ENCODE measurements at places on chromosomes 12 and 14.
A peak's percentile ranks its signal among the peaks of the same experiment; 100 is the strongest.

DNA sequence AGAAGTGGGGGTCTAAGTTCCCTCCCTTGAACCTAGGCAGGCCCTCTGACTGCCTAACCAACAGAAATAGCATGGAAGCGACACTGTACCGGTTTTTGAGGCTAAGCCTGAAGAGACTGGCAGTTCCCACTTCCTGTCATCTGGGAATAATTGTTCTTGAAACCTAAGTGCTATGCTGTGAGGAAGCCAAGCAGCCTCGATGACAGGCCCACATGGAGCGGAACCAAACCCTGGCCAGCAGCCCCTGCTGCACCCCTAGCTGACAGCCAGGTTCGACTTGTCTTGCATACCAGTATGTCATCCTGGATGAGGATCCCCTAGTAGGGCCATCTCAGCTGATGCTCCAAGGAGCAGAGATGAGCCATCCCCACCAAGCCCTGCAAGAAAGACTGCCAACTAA is 6.4 kb upstream of the GPR68 start:
- DNase-seq, result peak; percentile 17

GRCh38 chr12:89369166-89369565 is 16.9 kb upstream of the DUSP6 start:
- no peak for DNase-seq

GRCh38 chr14:92986254-92987147 is 63.6 kb downstream of the CHGA start:
- DNase-seq, result no peak

- DNase-seq, result peak; percentile 18
Observed at GRCh38 chr12:56299308-56299852, 750 bp downstream of the CS start.

DNA sequence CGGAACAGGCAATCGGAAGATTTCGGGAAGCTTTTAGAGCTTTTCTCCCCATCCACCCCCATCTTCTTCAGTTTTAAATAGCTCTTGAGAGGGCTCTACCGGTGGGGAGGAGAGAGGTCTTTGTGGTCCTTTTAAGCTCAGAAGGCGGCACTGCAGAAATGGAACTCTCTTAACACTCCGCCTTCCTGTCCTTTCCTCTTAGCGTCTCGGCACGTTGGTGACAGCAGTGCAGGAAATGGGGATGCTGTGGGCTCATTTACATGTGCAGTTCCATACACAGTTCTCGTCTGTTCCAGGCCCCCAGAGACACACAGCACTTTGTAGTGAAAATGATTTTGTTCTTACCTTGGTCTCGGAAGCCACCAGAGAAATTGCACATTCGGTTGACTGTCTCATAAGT is 50.4 kb upstream of the RIN3 start:
- peak; percentile 16 for DNase-seq

DNA sequence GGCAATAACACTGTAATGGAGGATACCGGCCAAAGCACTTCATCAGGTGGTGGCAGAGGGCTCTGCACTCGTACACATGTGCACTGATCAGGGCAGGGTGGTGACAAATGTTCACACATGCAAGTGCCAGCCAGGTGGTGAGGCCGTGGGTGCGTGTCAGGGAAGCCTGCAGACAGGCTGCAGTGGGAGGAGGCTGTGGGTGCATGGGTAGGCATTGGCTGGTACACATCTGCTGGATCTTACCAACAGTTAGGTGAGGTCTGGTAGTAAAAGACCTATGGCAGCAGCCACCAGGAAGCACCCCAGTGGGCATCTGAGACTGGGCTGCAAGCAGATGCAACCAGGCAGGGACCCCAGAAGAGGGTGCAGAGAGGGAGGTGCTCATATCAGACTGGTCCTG is 65.3 kb downstream of the PDE6H start:
- no peak for DNase-seq

GRCh38 chr12:106436164-106436563 is 78.6 kb downstream of the POLR3B start:
- no peak for DNase-seq

- DNase-seq, result no peak
Observed at GRCh38 chr12:104226672-104227071, 11.1 kb downstream of the TXNRD1 start.

GRCh38 chr12:28023156-28023887 is 50.8 kb upstream of the PTHLH start:
- DNase-seq, result peak; percentile 43

DNA sequence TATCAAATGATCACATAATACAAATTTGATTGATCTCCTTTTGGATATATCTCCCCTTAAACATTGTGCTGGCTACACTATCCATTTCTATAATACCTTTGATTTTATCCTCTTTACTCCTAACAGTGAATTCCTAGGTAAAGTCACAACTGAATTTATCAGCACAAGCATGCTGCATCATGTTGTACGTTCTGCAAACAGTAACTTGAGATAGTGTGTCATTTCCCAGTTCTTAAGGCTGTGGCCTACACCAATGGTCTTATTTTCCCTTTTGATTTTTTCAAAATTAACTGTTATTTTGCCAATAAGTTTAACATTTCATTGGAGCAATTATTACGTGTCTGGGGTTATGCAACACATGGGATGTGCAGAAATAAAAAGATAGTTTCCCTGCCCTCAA is 24.8 kb downstream of the PRKCH start:
- DNase-seq, result no peak

DNA sequence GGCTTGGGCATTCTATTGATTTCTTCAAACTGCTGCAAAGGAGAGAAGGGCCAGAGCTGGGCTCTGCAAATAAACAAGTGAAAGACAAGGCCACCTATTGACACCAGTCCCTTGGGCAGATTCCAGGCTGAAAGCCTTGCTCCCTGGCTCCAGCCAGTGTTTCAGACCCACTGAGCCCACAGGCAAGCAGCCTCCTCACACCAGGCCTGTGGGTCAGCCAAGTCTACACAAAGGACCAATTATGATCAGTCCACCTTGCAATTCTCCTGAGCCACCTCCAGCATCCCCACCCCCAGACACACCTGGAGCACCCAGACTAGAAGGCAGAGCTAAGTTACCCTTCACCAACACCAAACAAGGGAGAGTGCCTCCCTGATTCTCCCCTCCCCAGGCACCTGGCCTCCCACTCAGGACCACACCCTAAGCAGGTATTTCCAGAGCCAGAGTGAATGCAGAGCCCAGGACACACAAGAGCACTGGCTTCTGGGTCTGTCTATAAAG is 13.8 kb downstream of the ACTN1 start:
- DNase-seq, result no peak

- peak; percentile 81 for DNase-seq
Observed at GRCh38 chr12:76275511-76276093, 72.6 kb downstream of the BBS10 start.

DNA sequence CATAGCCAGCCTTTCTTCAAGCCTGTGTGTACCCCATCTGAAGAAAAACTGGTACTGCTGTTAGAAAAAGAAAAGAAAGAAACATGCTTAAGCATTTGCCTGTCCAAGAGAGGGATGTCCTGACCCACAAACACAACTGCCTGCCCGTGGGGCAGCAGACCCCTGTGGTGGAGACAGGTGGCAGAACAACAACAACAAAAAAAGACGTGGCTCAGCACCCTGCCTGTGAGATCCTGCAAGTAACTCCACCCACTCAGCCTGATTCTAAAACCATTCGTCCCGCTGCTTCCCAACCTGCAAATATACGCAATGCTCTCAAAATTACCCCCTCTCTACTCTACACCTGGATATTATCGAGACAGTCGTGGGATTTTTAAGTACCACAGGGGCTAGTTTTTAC is 64.9 kb upstream of the ZDHHC17 start:
- no peak for DNase-seq

DNA sequence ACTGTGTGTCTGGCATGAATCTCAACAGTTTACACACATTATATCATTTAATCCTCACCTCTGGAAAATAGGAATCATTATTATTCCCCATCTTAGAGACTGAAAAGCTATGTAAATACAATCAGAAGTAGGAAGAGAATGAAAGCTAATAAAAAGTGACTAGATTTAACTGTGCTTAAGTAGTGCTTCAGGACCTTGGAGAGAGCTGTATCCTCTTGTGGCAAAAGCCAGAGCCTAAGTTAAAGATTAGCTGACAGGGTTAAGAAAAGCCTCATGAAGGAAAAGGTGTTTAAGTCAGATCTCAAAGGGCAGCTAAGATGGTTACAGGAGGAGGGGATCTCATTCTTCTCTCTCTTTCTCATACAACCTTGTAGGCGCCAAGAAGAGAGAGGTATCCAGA is 65.3 kb upstream of the TMEM233 start:
- no peak for DNase-seq

DNA sequence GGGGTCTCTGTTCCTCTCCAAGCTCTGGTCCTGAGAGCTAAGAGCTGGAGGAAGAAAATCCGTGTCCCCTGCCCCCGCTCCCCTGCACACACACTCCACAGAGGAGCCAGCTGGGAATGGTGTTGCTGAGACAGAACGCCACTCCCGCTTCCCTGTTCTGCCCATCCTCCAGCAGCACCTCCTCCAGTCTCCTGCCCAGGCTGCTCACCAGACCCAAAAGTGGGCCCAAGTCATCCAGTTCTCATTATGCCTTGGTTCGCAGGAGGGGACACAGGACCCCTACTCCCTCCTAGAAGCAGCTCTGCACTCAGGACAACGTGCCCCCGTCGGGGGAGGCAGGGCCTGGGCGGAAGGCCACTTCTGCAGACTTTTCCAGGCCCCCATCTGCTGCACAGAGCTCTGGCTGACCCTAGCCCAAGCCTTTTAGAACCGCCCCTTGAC is 830 bp upstream of the TRMT61A start:
- no peak for DNase-seq

DNA sequence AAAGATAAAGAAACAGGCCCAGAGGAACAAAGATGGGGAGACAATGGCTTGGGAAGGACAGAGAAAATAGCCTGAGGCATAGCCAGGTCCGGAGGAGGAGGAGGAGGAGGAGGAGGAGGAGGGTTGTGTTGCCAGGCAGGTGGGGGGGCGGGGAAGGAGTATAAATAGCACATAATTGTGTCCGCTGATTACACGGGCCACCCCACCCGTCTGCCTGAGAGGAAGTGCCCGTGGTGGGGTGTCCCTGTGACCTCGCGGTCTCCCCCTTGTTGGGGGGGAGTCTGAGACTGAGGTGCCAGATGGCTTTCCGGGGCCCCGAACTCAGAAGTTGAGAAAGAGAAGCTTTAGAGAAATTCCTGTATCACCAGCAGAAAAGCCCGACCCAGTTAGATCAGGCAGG is 1.9 kb upstream of the SP7 start:
- DNase-seq, result no peak

DNA sequence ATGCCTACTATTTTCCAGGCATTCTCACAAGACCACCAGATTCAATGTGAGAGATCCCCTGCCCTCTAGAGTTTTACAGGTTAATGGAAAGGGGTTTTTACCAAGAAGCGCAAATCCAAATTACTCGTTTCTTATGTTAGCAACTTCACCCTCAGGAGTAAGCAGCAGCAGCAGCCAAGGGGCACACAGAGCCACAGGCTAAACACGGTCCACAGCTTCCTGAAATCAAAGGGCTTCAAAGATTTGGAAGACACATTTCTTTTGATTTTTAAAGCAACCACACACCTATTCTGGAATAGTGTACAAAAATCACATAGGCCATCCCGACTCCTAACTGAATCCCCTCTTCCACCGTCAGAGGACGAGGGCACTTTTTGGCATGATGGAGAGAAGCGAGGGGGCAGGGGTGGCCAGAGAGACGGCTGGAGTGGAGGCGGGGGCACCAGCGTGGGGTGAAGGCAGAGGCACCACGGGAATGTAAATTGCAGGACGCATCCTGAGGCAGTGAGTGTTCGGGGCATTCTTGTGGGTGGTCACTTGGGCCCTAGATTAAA is 107.0 kb downstream of the ARF6 start:
- no peak for DNase-seq

GRCh38 chr12:59388694-59389093 is 207.1 kb upstream of the SLC16A7 start:
- no peak for DNase-seq

- DNase-seq, result no peak
Observed at GRCh38 chr14:72254937-72255472, 322.8 kb downstream of the RGS6 start.

DNA sequence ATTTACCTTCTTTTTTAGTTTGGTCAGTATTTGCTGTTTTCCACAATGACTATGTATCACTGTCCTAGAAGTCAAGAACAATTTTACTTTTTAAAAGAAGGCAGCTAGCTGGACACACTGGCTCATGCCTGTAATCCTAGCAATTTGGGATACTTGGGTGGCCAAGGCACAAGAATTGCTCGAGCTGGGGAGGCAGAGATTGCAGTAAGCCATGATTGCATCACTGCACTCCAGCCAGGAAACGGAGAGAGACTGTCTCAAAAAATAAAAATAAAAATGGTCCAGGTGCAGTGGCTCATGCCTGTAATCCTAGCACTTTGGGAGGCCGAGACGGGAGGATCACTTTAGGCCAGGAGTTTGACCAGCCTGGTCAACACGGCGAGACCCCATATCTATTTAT is 28.3 kb downstream of the MDM1 start:
- DNase-seq, result no peak

- DNase-seq, result no peak
Observed at GRCh38 chr12:13008741-13009380, 8.8 kb upstream of the HEBP1 start.
